ENCODE measurements at places on chromosomes 3 and 15. TPM values are rescaled to one million over a fixed set of nuclear protein-coding genes. Genes with fewer than 3 reads are reported as not detected.

The RNF123 gene
- 14.8 TPM for total RNA-seq

The TMEM212 gene
- not detected for total RNA-seq

The MAGEL2 gene
- total RNA-seq = 0.04 TPM

The TGM5 gene
- total RNA-seq = 36.1 TPM

DNA sequence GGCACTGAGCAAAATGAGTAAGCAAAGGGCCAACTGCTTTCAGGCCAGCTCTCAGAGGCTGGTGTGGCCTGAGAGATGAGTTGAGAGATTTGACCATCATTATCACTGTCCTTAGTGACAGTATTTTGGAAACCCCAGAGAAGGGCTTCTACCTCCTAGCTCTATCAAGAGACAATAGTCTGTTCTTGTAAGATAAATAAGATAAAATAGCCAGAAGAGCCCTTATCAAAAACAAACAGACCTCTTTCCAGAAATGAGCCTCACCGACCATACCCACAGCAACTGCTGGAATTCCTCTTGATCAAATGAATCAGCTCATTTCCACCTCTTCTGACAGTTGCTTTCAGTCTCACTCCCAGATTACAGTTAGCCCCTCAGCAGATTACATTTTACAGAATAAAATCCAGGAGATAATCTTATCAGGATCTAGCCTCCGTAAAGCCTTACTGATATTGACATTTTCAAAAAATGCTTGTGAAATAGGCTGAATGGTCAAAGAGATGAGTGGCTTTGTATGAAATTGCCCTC, 4.5 kb downstream of the HDC start:
- DNase-seq = no peak

DNA sequence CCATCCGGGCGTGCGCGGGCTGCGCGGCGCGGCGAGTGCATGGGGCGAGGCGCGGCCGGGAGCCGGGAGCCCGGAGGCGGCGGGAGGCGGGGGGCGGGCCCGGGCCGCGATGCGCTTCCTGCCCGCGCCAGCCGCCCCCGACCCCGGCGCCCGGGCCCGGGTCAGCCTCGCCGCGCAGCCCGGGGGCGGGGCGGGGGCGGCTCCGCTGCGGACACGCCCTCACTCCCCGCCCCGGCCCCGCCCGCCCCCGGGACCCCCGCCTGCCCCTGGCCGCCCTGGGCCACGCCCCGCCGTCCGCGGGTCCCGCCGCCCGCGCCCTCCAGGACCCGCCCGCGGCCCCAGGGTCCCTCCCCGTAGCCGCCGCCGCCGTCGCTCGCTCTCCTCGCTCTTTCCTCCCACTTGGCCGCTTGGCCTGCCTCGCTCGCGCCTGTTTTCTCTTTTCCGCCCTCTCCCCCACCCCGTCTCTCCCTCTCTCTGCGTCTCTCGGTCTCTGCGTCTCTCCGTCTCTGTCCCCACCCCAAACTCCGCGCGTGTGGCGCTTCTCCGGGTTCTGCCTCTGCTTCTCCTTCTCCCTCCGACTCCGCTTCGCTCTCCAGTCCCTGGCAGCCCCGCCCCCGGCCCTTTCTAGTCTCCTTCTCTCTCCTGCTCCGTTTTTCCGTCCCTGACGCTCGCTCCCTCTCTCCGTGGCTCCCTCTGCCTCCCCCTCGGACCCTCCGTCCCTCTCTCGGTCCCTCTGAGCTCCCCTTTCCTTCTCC, at the start of gene PLXND1:
Gene PLXND1 (minus strand): TSS at position 41 of the 755 bp plus-strand sequence. CDS start 37 bp downstream, at position 4.
- peak; percentile 6 for DNase-seq

GRCh38 chr15:78993931-78994530, 49.2 kb upstream of the CTSH start:
- DNase-seq = no peak

DNA sequence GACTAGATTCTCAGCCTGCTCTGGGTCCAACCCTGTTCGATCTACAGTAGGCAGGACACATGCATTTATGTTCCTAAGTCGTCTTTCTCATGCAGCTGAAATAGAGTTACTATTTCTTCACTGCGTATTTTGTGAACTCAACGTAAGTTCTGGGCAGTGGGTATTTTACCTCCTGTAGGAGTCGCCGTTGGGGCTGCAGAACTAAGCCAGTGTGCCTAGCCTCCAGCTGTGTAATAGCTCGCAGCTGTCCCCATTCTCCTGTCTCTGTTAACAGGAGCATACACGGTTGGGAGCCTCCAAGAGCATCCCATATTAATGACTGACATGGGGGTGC, 58.4 kb upstream of the HRH1 start:
- DNase-seq = no peak

GRCh38 chr15:39230205-39230907, 350.5 kb upstream of the THBS1 start:
- DNase-seq = no peak

DNA sequence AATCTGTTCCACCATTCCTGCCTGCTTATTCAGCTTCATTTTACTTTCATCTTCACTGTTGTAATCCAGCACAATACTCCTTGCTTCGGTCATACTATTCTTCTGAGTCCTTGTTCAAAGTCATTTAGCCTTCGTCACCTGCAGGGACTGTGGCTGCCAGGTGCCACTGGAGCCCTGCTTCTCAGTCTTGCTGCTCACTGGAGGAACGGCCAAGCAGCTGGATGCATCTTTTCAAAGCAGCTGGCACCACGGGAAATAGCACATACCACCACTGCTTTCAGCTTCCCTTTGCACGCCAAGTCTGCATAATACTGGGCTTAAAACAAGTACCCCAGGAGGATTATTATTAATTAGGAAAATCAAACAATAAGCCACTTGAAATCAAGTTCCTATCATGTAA, 287.6 kb downstream of the BCHE start:
- DNase-seq = no peak
